GM04503 (cell line): ENCODE measurements at places on chromosomes 1 and 21.
A peak's percentile ranks its signal among the peaks of the same experiment; 100 is the strongest.

DNA sequence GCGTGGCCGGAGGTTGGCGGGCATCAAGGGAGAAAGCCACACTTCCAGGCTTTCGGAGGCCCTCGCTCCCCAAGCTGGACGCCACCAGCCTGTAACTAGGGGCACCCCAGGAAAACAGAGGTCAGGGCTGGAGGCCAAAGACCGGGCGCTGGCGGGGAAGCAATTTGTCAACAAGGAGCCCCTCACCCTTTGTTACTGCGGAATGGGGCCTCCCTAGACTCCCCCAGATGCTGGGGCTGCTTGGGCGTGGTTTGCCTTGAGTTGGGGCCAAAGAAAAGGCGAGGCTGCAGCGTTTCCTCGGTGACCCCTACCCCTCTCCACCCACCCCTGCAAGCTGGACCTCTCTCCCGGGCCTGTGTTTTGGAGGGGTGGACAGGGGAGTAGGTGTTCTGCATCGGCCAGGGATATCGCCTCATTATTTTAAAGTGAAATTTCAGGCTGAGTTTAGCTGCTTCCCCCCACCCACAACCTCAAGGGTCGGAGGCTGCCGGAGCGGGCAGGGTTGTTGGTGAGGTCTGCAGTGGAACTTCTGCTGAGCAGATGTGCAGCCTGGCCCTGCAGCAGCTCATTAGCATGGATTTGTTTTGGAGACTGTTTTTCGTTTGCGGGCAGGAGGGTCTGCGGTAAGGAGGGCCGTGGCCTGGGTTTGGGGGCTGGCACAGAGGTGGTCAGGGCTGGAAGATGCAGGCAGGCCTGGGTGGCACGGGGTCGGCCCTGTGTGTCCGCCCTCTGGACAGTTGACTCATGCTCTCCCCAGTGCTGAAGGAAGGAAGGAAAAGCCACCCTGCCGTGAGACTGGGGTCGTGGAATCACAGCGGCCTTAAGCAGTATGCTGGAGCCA is 1.5 kb downstream of the NBL1 start:
- no peak for DNase-seq

- no peak for DNase-seq
These were observed 1.5 kb upstream of the GABPB2 start for GRCh38 chr1:151069103-151069486.

GRCh38 chr1:167342846-167343245 is 122.2 kb downstream of the POU2F1 start:
- no peak for DNase-seq

DNA sequence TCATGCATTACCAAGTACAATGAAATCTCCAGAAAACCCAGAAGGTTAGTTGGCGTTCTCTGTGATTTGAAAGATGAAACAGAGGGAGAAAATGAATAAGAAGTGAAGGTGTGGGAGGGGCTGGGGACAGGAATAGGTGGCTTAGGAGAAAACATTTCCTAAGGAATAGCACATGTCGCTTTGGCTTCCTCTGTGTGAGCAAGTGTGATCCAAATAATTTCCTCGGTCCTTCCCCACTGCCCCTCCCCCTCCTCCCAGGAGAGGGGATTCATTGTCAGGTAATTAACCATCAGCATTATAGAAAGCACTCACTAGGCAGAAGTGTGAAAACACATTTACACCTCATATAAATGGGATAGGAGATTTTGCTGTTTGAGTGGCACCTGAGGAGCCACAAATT is 105.5 kb downstream of the NUF2 start:
- DNase-seq = no peak

- DNase-seq = no peak
These were observed 3.8 kb downstream of the G0S2 start for GRCh38 chr1:209678981-209679539.

- no peak for DNase-seq
These were observed 57.8 kb upstream of the CD1D start for GRCh38 chr1:158122833-158123388.

DNA sequence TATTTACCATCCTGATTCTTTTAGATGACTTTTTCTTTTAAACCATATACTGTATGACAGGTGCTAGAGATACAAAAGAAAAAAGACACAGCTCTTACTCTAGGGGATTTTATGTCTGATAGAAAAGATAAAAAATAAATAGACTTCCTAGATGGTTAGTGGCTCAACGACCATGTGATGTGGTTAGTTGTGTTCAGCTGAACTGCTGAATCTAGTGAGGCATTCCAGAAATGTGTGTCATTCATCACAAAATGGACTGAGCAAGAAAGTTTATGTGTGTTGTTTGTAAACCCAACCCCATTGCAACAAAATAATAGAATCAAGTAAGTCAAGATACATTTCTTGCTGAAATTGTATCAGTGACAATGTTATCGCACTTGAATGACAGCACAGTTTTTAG is 205.8 kb upstream of the LYPLAL1 start:
- DNase-seq = peak; percentile 36

DNA sequence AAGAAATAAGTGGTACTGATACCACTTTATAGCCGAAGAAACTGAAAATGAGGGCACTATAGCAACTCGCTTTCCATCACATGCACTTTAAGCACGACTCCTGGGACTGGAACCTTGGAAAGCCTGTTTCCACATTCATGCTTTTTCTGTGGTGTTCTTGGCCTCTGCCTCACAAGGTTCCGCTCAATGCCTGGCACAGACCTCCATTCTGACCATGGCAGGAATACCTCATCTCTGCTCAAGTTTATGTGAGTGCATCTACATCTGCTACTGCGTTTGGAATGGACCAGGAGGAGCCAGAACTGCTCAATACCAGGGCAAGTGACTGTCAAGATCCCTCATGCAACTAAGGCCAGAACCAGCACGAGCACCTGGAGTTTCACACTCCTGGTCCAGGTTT is 11.6 kb downstream of the NGF start:
- no peak for DNase-seq

DNA sequence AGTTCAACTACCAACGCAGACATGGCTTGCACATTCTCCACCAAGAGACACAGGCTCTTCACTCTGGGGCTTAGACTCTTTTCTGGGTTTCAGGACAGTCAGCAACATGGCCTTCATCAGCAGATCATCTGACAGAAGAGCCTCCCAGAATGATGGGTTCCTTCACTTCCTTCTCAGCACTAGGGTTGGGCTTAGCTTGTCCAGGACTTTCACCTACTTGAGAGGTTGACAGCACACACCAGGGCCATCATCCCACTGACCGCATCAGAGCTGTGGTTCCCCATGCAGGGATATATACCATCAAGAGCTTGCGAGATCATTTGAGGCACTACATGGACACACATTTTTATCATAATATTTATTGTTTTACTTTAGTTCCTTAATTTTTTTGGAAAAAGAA is 10.4 kb upstream of the NCF2 start:
- DNase-seq = no peak

- no peak for DNase-seq
These were observed 175.9 kb downstream of the IFI44 start for GRCh38 chr1:78825561-78825960.

- no peak for DNase-seq
These were observed 132.2 kb downstream of the ITSN1 start for GRCh38 chr21:33774551-33774950.

DNA sequence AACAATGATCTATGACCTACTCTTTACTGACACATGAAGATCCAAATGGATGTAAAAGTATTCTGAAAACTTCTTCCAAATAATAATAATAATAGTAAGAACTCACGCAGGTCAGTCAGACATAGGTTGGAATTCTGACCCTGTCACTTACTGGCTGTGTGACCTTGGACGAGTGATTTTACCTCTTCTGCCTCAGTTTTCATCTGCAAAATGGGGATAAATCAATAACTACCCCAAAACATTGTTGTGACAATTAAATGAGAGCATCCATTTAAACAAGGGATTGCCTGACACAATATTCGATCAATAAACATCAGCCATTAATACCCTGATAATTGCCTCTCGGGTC is 556 bp downstream of the MECR start:
- DNase-seq = no peak

DNA sequence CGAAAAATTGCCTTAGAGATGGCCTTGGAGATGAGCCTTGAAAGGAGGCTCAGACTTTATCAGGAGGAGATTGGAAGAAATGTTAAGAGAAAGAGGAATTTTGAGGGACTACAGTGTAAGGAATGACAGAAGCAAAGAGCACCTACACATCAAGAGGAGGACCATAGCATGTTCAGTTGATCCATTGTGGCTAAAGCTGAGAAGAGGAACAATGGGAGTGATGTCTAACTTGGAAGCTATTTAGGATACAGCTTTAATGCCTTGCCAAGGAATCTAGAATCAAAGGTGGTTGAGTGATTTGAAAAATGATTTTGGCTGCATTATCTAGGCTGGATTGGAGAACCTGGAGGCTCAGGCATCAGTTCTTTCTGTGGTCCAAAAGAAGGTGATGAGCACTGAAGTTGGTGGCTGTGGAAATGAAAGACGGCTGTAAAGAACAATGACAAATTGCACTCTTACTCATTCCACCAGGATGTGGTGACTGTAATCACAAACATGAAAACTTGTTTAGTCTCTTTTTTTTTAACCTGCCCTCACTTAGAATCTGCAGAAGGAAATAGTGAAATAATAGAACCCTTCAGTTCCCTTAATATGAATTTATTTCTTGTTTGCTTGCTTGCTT is 11.3 kb downstream of the FAM20B start:
- no peak for DNase-seq

DNA sequence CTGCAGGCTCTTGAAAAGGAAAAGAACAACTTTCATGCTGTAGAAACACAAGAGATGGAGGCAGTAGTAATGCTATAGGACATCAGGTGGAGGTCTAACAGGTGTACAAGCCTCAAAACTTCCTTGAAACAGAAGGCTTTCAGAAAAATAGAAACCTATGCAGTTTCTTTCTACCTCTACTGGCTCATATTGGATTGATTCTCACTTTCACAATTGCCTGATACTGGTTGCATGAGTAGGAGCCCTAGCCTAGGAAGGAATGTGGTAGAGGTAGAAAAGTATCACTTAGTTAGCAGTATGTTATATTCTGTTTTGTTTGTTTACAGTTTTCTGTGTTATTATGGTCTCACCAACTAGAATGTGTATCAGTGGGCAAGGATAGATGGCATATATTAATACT is 175.4 kb upstream of the GORAB start:
- DNase-seq = no peak

- DNase-seq = peak; percentile 9
These were observed 112.2 kb downstream of the NR5A2 start for GRCh38 chr1:200139661-200140250.

DNA sequence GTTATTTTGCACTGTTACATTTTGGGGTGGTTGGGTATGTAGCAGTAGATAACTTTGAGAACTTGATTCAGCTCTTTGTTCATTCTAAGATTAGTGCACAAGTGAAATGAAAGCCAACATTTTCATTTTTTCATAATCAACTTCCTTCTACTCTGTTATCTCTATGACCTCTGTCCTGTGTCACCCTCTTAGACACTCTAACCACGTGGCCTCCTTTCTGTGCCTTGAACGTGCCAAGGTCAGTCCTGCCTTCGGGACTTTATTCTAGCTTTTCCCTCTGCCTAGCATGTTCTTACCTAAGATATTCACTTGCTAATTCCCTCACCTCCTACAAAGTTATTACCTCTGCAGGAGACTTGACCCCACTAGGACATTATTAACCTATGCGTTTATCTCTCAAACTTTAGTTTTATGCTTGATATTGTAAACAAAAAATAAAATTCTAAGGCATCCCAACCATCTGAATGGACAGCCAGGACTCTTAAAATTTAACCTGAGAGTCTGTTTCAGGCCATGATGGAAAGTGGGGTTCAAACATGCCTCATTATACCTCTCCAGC is 19.2 kb upstream of the EDEM3 start:
- no peak for DNase-seq
